ENCODE measurements at places on chromosomes 3 and 15.

DNA sequence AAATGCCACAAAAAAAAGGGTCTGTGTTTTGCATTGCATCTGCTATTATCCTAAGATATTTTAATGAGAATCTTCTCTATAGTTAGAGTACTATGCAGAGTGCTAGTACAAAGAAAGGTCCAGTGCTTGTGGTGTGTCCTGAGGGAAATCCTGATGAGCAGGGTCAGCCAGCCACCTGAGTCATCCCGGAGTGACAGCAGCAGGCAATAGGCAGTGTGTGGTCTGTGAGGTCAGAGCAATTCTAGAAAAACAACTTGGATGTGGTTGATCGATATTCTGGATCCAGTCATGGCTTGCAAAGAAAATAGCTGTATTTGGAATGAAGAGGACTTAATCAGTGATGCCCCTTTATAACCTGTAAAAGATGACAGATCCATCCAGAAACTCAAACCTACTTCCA is 119.2 kb downstream of the CTNNB1 start:
- DNase-seq, result peak; percentile 54

DNA sequence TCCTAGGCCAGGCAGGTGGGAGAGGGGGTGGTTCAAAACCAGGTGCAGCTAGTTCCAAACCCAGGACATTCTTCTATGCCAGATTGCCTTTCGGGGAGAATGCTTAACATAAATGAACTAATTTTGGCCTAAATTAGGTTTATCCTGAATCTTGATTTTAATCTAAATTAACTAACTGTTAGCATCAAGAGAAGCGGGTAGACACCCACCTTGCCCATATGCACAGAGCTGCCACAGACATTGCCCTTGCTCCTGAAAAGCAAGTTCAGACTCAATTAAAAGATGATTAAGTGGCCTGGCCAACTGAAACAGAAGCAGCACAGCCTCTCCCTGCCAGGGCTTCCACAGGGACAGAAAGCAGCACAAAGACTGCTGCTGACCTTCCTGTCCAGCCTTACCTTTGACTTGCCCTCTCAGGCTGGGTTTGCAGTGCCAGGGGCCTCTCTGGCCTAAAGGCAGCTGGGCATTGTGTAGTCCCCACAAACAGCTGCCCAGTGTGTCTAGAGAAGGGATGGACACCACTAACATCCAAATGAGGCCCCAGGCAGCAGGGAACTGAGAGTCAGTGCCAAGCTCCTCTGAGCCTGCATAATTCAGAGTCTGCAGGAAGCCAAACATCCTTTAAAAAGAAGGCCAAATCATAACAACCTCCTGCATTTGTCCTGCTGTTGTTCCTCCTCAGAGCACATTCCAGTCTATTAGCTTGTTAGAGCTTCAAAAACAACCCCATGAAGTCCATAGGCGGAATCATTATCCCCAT is 15.4 kb upstream of the OXTR start:
- no peak for DNase-seq

DNA sequence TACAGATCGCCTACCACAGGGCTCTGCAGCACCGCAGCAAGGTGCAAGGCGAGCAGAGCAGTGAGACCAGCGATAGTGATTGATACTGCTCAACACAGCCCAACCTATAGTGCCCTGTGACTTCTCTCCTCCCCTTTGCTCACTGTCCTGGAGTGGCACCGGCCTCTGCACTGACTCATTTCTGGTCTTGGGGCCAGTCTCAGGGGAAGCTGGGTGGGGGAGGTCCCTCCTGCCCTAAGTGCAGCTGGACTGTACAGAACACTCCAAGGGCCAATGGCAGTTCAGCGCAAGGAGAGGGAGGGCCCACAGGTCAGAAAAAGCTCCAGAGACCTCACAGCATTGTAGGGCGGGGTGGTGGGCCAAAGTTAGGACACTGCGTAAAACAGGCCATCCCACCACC is 2.5 kb upstream of the OGG1 start:
- DNase-seq, result no peak

DNA sequence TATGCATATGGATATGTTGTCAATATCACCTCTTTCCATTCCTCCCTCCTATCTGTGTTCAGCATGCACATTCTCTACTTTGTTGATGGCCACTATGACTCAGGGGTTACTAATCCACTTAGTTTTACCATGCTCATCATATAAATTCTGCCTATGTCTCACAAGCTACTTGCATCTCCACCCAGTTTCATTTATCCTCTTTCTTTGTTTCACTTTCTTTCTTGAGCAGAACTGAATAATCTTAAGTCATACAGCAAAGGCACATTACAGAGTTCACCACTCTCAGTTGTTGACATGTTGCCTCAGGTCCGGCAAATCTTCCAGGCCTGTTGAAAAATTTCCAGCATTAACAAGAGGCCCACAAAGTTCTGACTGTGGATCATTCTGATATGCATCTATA is 71.5 kb downstream of the SSR3 start:
- DNase-seq, result peak; percentile 70

GRCh38 chr15:63186065-63186464 is 3.3 kb upstream of the RAB8B start:
- peak; percentile 86 for DNase-seq

GRCh38 chr3:39550354-39551051 is 83.0 kb downstream of the MOBP start:
- DNase-seq, result no peak

DNA sequence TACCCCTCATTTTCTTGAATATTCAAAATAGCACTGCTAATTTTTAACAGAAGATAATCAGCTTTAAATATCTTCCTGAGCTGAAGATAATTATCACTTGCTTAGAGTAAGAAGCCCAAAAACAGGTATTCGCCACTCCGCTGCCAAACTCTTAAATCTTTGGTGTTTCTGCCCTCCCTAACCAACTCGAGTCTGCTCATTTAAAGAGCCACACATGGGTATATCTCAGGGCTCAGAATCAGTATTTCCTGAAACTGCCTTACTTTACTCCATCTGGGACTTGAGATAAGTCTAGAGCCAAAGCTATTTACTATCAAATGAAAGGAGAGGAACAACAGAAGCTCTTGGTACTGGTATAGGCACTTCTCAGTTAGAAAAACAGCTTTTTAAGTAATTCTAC is 10.8 kb downstream of the PDCD10 start:
- DNase-seq, result no peak

DNA sequence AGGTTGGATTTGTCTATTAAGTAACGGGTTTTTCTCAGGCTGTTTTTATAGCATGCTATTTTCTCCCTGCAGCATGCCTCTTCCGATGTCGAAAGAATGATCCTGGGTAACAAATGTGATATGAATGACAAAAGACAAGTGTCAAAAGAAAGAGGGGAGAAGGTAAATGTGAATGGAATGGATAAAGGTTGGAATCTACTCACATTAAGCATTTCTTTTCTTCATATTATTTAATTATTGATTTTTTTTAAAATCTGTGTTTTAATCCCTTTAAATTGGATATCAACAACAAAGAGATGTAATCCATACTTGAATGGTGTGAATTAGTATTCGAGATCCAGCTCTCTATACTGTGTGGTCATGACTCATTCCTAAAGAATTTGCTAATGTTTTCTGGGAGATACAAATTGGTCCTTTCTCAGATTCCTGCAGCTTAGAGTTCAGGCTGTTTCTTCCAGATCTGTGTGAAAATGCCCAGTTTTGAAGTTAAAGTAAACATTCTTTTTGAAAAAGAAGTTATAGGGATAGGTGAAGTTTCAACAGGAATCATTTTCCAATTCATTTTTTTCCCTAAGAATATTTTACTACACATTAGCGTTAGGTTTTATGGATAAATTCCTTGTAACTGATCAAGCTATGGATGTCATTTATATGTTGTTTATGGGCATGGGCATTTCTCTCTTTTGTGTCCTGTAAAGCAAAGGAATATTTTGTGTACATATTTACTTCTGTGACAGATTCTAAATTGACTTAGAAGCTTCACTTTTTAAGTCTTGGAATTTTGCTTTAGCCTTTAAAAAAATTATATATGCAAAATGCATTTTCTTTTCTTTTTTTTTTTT is 20.8 kb upstream of the APH1B start:
- no peak for DNase-seq

GRCh38 chr3:109570408-109570807 is 233.1 kb upstream of the DPPA4 start:
- no peak for DNase-seq

DNA sequence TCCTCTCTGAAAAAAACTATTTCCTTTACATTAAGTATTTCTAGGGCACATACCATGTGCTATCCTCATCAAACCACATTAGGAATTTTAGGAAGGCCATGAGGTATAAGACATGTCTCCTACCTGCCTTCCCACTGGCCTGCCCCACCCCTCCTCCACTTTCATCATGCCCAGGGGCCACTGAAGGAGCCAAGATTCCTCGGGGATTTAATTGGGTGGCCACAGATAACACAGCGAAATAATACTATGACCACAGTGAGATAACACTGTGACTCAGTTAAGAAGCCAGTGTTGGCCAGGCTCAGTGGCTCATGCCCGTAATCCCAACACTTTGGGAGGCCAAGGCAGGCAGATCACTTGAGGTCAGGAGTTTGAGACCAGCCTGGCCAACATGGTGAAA is 9.8 kb upstream of the BMF start:
- no peak for DNase-seq

- no peak for DNase-seq
These were observed 62.3 kb downstream of the TMEM39A start for GRCh38 chr3:119401069-119401468.

GRCh38 chr15:55789066-55789660 is 46.2 kb upstream of the PRTG start:
- no peak for DNase-seq

DNA sequence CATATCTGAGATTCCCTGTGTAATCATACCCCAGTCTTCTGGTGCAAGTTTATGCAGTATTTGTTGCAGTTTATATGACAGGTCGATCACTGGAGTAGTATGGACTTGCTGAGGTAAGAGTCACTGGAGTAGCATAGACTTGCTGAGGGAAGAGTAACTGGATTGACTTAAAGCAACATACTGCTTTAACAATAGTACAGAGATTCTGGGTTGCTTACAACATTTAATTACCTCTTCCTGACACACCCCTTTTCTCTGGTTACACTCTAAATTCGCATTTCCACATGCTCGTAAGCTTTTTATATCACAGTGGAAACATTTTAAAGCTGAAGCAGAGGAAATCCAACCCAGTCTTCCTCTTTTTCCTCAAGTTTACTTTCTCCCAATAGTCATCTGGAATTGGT is 11.8 kb downstream of the AAGAB start:
- DNase-seq, result no peak

DNA sequence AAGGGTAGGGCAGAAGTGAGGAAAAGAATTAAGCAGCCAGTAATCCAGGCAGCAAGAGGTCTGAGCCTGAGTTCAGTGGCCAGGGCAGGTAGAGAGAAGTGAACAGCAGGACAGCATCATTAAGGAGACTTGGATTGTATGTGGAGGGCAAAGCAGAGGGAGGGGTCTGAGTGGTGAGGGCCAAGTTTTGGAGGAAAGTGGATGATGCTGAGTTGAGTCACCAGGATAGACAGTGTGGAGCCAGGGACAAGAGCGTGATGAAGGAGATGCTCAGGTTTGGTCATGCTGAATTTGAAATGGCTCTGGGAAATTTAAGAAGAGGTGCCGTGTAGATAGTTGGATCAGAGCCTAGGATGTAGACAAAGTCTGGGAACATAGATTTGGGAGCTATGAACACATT is 93.1 kb downstream of the ARHGEF26 start:
- DNase-seq, result no peak

GRCh38 chr15:67321352-67321751 is 66.8 kb downstream of the IQCH start:
- DNase-seq, result no peak

- no peak for DNase-seq
These were observed 688.7 kb downstream of the MECOM start for GRCh38 chr3:168974617-168975403.

GRCh38 chr3:118974356-118975097 is 60.1 kb downstream of the IGSF11 start:
- DNase-seq, result no peak

- DNase-seq, result no peak
These were observed 479.6 kb upstream of the ZNF717 start for GRCh38 chr3:76264911-76265310.

DNA sequence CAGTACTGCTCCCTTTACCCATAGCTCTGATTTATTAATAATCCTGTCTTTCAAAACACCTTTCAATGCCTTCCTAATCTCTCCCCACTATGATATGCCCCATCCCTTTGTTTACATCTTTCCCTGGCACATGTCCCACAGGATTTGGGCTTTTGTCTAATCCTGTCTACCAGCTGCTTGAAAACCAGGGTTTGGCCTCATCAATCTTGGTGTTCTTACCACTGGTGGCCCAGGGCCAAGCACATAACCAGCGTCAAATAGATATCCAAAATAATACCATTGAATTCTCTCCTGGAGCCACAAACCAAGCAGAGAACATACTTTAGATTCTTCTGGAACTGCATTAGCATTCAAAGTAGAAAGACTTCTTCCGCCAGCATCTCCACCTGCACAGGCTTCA is 104.8 kb upstream of the PPP2R3A start:
- DNase-seq, result no peak

DNA sequence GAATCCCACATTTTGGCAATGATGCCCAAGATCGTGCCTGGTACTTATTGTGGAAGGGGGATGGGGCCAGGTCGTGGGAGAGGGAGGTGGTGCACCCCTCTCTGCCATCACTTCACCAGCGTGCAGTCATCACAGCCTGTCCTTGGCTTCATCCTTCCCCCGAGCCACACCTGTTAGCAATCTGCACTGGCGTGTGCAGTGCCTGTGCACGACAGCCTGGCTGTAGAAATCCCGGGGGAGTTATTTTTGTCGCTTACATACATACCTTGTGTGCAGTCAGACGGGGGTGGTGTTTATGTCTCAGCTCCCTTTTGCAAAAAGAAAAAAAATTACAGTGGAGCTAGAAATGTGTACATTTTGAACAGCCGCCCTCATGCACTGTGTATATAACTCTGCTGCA is 216.0 kb downstream of the TLE3 start:
- DNase-seq, result no peak

- no peak for DNase-seq
These were observed 105.9 kb upstream of the MLF1 start for GRCh38 chr3:158465074-158465473.

GRCh38 chr3:73255609-73256029 is 194.2 kb downstream of the EBLN2 start:
- DNase-seq, result peak; percentile 1

DNA sequence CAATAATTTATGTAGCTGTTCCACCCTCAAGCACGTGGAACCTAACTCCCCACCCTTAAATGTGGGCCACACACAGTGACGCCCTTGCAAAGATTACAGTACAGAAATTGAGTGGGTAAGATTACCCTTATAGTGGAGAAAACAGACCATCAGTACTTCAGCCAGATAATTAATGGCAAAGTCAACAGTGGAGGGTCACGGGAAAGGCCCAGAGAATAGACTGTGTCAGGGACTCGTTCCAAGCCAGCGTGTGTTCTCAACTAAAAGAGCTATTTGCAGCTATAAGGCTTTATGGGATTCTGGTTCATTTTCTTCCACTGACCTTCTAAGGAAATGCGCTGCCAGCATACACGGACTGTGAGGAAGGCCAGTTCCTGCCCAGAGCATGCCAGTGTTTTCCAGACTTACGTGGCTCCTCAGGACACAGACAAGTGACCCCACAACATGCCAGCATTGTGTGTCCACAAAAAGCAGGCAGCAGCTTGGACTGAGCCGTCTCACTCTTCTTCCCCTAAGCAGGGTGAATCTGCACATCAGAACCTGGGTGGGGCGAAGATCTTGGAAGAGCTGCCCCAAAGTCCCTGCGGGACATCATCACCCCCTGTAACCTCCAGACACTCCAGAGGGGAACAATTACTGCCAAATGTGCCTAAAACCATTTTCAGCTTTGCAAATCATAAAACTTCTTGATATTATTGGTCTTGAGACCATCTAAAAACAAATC is 428.5 kb downstream of the OCA2 start:
- DNase-seq, result no peak

Measured in PC-9 (cell line).